ENCODE measurements at places on chromosomes 16 and 17. TPM values are rescaled to one million over a fixed set of nuclear protein-coding genes. Genes with fewer than 3 reads are reported as not detected.

- peak overlapping the region; percentile 89 for H3K4me3 ChIP-seq
- H3K4me1 ChIP-seq: peaks cover 32% of the 10 kb centered on the region
- H3K36me3 ChIP-seq: peaks cover 4% of the 10 kb centered on the region
Measured at GRCh38 chr17:3635474-3636153, 436 bp downstream of the SHPK start.

DNA sequence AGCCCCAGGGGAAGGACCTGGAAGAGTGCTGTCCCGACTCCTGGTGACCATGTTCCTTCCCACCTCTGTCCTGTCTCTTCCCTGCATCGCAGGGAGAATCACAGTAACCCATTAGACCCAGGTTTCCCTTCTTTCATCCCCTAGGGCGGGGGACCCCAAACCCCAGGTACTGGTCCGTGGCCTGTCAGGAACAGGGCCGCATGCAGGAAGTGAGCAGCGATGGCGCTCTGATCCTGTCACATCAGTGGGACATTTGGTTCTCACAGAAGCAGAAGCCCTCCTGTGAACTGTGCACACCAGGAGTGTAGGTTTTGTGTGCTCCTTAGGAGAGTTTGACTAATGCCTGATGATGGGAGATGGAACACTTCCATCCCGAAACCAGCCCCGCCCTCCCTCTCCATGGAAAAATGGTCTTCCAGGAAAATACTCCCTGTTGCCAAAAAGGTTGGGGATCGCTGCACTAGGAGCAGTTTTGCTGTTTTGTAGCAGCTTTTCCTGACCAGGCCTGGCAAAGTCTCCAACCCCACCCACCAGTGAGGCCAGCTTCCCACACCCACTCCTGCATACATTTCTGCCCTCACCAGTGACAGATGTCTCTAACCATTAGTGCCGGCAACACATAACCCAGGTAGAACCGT is 10.5 kb downstream of the MNT start:
- no peaks in the 10 kb centered on the region for H3K36me3 ChIP-seq
- peaks cover 30% of the 10 kb centered on the region for H3K4me1 ChIP-seq
- H3K27me3 ChIP-seq: no peaks in the 10 kb centered on the region
- no peak for DNase-seq

Gene EMC6
- 43.7 TPM for total RNA-seq

DNA sequence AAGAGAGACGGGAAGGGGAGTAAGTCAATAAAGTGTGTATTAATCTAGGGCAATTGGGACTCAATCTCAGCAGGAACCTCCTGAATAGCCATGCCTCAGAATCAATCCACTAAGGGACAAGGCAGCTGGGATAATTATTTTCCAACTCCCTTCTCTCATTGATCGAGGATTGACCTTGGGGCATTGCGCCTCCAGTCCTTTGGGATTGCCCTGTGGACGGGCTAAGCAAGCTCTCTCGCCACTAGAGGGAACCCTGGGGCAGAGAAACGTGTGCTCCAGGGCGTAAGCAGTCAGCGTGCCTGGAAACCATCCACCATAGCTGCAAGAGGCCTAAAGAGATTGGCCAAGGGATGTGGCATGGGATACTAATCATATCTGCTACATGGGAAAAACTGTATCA is 53.9 kb upstream of the ERCC4 start:
- H3K27ac ChIP-seq: no peak overlapping the region
- DNase-seq: no peak
- H3K27me3 ChIP-seq: peaks cover 12% of the 10 kb centered on the region
- no peak overlapping the region for H3K4me3 ChIP-seq
- no peaks in the 10 kb centered on the region for H3K36me3 ChIP-seq

Gene EPX
- total RNA-seq: not detected

Gene TBC1D3K
- not detected for total RNA-seq

Gene LRRC75A
- 2.6 TPM for total RNA-seq

Gene TMEM114
- not detected for total RNA-seq

Gene NPIPA2
- total RNA-seq: not detected

Gene TTLL6
- not detected for total RNA-seq

- DNase-seq: no peak
- no peak overlapping the region for H3K27ac ChIP-seq
- no peaks in the 10 kb centered on the region for H3K36me3 ChIP-seq
- H3K4me1 ChIP-seq: no peaks in the 10 kb centered on the region
Measured at GRCh38 chr16:70701998-70702397, 16.1 kb upstream of the MTSS2 start.

Gene NOD2
- 3.7 TPM for total RNA-seq

DNA sequence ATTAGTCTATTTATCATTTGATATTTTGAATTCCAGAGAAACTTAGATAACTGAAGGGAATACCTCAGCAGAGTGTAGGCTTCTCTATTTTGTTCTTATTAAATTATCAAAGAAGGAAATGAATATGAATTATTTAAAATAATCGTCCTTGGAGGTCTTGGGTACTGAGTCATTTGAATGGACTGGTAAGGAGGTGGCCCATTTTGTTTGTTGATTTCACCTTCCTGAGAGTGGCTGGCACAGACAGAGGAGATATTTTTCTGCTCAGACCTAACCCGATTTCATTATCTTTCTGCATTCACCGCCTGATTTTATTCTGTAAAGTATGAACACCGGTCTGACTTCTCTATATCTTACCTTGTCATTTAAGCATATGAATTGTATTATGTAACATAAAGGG is 88.0 kb downstream of the USP22 start:
- H3K4me3 ChIP-seq: no peak overlapping the region
- peaks cover 38% of the 10 kb centered on the region for H3K27me3 ChIP-seq
- H3K4me1 ChIP-seq: no peaks in the 10 kb centered on the region
- DNase-seq: no peak
- H3K36me3 ChIP-seq: no peaks in the 10 kb centered on the region

GRCh38 chr17:75366432-75366831 is 39.0 kb downstream of the GRB2 start:
- H3K36me3 ChIP-seq: no peaks in the 10 kb centered on the region
- peak overlapping the region; percentile 26 for H3K27ac ChIP-seq
- H3K27me3 ChIP-seq: no peaks in the 10 kb centered on the region
- DNase-seq: no peak
- H3K4me3 ChIP-seq: no peak overlapping the region

- peaks cover 10% of the 10 kb centered on the region for H3K27me3 ChIP-seq
- peaks cover 27% of the 10 kb centered on the region for H3K4me1 ChIP-seq
- no peak overlapping the region for H3K27ac ChIP-seq
- H3K4me3 ChIP-seq: no peak overlapping the region
Measured at GRCh38 chr16:28279006-28279405, 13.3 kb upstream of the SBK1 start.

GRCh38 chr16:1808691-1809090 is 15.2 kb upstream of the IGFALS start:
- H3K27ac ChIP-seq: no peak overlapping the region
- peaks cover 8% of the 10 kb centered on the region for H3K4me1 ChIP-seq
- H3K36me3 ChIP-seq: no peaks in the 10 kb centered on the region
- peak; percentile 16 for DNase-seq
- no peaks in the 10 kb centered on the region for H3K27me3 ChIP-seq
- no peak overlapping the region for H3K4me3 ChIP-seq

DNA sequence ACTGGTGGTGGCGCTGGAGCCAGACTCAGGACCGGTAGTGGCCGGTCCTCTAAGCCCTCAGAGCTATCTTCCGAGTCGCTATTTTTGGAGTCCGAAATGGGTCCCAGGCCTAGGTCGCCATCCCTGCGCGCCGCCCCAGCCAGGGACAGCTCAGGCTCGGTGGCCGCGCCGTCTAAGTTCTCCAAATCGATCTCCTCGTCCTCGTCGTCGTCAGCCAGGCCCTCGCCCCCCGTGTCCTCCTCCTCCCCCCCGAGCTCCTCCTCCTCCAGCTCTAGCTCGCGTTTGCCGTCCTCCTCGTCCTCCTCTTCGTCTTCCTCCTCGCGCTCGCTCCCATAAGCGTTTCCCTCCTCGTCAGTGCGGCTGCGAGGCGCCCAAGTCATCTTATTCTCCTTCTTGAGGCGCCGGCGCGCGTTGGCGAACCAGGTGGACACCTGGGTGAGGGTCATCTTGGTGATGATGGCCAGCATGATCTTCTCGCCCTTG is 1.6 kb downstream of the IRX3 start:
- peaks cover 16% of the 10 kb centered on the region for H3K4me1 ChIP-seq
- peak overlapping the region; percentile 60 for H3K4me3 ChIP-seq
- DNase-seq: no peak
- no peak overlapping the region for H3K27ac ChIP-seq
- peaks cover 51% of the 10 kb centered on the region for H3K27me3 ChIP-seq

Gene RPRML
- not detected for total RNA-seq

- H3K27me3 ChIP-seq: peaks cover 7% of the 10 kb centered on the region
- H3K4me1 ChIP-seq: peaks cover 48% of the 10 kb centered on the region
- peak; percentile 68 for DNase-seq
Measured at GRCh38 chr16:79093554-79093967, 507.0 kb downstream of the MAF start.

Gene KRTAP3-2
- not detected for total RNA-seq

- no peaks in the 10 kb centered on the region for H3K27me3 ChIP-seq
- no peak for DNase-seq
- peaks cover 20% of the 10 kb centered on the region for H3K36me3 ChIP-seq
- H3K27ac ChIP-seq: no peak overlapping the region
Measured at GRCh38 chr16:13696017-13696416, 223.9 kb upstream of the ERCC4 start.

DNA sequence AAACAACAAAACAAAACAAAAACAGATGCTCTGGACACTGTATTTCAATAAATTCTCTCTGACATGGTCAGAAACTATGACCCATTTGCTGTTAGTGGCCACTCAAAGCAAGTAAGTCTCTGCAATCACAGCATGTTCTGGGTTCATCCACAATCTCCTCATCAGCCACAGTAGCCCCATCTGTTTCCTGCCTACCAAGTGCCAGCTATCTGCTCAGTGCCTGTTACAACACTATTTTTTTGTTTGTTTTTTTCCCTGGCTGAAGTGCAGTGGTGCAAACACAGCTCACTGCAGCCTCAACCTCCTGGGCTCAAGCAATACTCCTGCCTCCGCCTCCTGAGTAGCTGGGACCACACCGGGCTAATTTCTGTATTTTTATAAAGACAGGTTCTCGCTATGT is 137.9 kb downstream of the SOX9 start:
- no peak for DNase-seq
- no peak overlapping the region for H3K4me3 ChIP-seq
- no peak overlapping the region for H3K27ac ChIP-seq
- H3K36me3 ChIP-seq: no peaks in the 10 kb centered on the region
- H3K4me1 ChIP-seq: no peaks in the 10 kb centered on the region

GRCh38 chr16:75342308-75342811 is 90.9 kb upstream of the BCAR1 start:
- DNase-seq: no peak
- H3K36me3 ChIP-seq: peaks cover 7% of the 10 kb centered on the region
- H3K4me1 ChIP-seq: peaks cover 3% of the 10 kb centered on the region
- H3K4me3 ChIP-seq: no peak overlapping the region
- no peak overlapping the region for H3K27ac ChIP-seq
- no peaks in the 10 kb centered on the region for H3K27me3 ChIP-seq

DNA sequence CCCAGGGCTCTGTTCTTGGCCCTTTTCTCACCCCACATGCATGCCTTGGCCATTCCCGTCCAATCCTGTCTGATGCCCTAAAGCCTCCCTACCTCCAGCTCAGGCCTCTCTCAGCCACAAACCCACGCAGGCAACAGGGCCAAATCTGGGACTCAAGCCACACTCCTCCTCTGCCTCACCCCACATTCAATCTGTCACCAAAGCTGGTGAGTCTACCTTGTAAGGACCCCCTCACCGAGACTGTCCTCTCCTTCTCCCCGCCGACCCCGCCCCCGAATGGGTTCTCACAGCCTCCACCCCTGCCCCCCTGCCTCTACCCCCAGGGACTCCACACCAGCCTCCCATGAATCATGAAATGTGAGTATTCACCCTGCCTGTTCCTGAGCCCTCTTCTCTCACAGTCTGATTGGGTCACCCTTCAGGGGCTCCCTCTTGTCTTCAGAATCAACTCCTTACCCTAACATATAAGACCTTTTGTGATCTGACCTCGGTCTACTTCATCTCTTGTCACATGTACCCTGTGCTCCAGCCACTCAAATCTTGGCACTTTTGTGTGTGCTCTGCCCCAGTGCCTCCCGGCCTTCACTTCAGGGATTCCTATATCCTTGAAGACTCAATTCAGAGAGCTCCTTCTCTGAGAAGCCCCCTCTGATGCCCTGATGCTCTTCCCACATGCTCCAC is 10.7 kb downstream of the EPOP start:
- H3K27ac ChIP-seq: peak overlapping the region; percentile 8
- H3K4me1 ChIP-seq: peaks cover 5% of the 10 kb centered on the region
- no peak overlapping the region for H3K4me3 ChIP-seq
- peaks cover 29% of the 10 kb centered on the region for H3K27me3 ChIP-seq
- DNase-seq: no peak

DNA sequence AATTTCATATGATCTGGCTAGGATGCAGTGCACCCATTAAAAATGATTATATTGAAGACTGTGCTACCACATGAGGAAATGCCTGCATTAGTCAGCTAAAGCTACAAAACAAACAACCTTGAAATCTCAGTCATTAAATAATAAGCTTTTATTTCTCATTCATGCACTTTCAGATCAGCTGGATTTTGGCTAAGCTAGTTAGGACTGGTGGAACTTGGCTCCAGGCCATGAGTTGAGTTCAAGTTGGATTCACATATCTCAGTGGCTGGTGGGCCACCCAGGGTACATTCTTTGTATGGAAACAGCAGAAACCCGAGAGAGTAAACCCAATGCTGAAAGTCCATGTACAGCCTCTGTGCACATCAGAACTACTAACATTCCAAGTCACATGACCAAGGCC is 6.4 kb upstream of the SLFN12L start:
- DNase-seq: no peak
- no peaks in the 10 kb centered on the region for H3K27me3 ChIP-seq

DNA sequence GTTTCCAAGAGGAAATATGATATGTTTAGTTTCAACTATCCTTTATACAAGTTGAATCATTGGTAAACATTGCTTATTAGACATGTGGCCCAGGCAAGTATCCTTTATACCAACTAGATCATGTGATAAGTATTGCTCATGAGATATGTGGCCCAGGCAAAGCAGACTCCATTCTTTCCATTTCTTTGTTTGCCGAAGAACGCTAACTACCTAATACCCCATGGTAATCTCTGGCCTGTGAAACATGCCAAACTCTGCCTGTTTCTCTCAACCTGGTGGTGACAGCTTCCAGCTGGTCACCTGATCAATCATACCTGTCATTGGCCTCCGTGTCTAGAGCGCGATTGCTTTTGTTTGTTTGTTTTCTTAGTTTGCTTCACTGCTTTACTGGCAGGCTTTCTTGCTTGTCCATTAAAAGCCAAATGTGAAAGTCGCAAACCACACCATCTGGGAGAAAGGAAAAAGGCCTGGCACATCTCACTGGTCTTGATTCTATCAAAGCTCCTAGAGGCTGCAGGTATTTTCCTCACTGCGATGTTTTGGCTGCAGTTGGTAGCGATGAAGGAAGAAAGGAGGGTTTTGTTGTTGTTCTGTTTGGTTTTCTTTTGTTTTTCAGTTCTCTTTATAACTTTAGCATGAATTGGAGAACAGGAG is 686.2 kb downstream of the KCNJ2 start:
- no peak overlapping the region for H3K4me3 ChIP-seq
- H3K4me1 ChIP-seq: no peaks in the 10 kb centered on the region
- H3K36me3 ChIP-seq: peaks cover 8% of the 10 kb centered on the region
- DNase-seq: no peak
- no peaks in the 10 kb centered on the region for H3K27me3 ChIP-seq
- H3K27ac ChIP-seq: no peak overlapping the region
